ENCODE measurements at places on chromosomes 11 and 22.

GRCh38 chr22:37314315-37315074 lies 32.2 kb downstream of the CYTH4 start:
- DNase-seq, result no peak

DNA sequence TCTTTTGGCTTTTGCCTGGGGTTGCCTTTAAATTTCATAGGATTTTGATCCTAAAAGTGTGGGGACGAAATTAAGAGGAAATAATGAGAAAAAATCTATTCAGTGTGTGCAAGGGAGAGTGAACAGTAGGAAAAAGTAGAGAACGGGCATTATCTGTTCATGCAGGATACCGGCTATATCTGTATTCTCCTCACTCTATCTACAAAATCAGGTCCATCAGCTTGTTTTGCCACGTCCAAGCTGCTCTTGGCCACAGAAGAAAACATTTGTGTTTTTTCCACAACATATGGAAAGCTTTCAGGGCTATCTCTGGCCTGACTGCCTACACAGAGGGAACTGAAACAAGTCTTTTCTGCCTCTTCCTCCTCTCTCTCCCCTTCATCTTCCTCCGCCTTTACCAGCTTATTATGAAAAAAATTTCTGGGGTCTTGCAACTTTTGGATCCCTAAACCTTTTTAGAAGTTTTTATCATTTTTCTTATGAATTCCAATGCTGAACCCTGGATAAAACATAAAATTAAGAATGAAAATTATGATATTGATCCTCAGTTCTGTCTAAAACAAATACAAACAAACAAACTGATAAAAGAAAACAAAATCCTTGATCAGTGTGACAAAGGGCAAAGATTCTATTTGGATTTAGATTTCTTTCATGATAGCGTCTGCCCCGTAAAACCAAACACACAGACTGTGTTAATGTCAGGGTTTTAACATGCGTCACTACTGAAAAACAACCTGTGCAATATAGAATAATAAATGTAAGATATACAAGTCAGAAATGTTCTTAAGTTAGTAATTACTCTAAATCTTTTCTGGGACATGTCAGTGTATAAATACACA lies 219.7 kb downstream of the CNTN5 start:
- DNase-seq, result no peak

DNA sequence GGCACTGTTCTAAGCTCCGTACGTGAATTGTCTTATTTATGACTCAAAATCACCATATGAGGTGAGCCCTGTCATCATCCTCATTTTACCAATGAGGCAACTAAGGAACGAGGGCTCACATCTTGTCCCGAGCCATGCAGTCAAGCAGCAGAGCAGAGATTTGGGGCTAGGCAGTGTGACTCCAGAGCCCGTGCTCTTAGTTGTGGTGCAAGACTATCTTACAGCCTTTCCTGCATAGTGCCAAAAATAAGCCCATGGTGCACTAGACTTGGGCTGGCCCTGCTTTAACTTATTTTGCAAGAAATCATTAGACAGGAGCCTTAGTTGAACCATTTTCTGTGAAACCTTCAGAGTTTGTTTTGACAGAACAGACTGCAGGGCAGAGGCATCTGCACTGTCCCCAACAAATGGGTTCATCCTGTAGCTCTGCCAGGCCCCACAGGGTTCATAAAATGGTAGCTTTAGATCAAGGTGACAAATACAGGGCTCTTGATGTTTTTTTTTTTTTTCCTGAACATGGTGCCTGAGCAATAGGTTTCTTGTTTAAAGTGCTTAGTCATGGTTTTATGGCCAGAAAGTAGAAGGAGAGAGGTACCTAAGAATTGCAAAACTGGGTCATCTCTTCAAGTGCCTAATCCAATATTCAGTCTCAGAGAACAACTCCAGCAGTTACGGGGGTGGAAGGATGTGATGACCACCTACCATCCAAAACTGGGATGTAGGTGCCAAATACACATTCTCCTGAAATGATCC lies 56.6 kb downstream of the BMAL1 start:
- DNase-seq, result no peak

- no peak for DNase-seq
Observed at GRCh38 chr11:12856338-12856737, 152.8 kb upstream of the RASSF10 start.

GRCh38 chr11:118607401-118608359 lies at the start of gene PHLDB1:
Gene PHLDB1 (plus strand): TSS chr11:118607615. CDS start chr11:118613837, 6,222 bp downstream.
- peak; percentile 37 for DNase-seq

GRCh38 chr11:124075841-124076651 lies 34.9 kb upstream of the OR10G7 start:
- no peak for DNase-seq
